Stimulated activated naive CD4-positive, alpha-beta T cell treated with Interleukin-2 at 50 U/mL for 16 hours (primary cell): ENCODE measurements at places on chromosomes 3 and 15.

DNA sequence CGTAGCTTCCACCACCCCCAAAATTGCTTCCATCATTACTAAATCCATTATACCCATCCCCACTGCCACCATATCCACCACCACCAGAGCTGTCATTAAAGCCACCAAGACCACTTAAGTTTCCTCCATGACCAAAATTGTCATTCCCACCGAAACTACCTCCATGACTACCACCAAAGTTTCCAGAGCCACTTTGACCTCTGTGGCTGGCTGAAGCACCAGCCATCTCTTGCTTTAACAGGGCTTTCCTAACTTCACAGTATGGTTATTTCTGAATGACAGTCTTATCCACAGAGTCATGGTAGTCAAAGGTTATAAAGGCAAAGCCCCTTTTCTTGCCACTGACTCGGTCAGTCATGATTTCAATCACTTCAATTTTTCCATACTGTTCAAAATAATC lies 24.3 kb upstream of the DENND4A start:
- no peak for DNase-seq

GRCh38 chr3:156418428-156418827 lies 136.5 kb downstream of the SSR3 start:
- DNase-seq = no peak

- DNase-seq = no peak
These were observed 4.1 kb upstream of the UTS2B start for GRCh38 chr3:191334346-191334893.

DNA sequence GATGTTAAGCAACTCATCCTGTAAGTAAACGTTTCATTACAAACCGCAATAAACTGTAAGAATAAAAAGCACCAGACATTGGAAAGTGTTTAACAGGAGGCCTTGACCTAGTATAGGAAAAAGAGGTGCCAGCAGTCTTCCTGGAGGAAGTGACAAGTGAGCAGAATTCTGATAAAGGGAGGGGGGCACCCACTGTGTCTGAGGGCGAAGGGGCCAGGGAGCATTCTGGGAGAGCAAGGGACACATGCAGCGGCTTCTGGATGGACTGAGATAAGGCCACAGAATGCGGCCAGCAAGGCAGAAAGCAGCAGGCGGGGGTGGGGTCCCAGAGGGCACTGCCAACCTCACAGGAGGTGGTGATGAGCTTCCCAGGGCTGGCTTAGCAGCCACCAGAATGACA lies 80.2 kb downstream of the MTHFS start:
- no peak for DNase-seq

DNA sequence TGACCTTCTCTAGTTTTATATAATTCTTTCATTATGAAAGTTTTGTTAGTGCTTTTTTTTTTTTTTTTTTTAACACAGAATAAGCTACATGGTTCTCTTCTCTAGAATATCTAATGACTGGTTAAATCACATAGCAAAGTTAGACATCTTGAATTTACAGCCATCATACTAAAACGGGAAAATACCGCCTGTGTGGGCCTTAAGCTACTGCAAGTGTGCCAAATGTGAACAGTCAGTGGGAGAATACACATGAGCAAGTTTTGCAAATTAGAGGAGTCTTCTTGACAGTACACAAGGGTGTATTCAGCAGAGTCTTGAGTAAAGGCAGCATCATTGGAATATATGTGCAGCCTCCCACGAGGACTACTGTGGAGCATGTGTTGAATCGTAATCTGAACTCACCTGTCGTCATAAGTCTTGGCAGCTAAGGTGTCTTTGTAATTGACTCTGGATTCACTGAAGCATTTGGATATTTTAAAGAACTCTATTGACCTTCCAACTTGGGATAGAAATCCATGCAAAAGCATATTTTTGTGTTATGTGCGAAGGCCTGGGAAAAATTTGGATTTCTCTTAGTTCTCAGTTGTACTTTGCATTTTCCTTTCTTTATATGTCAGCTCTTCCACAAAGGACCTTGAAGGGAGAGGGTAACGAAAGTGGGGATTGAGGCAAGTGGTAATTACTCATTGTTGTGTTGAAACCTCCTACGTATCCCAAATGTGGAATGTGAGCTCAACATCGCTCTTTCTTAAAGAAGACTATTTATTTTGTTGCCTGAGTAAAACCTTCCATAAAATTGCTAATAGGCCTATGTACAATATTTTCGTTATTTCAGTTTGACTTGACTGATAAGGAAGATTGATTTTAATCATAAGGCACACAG lies 117.4 kb downstream of the ATG7 start:
- no peak for DNase-seq

- DNase-seq = no peak
These were observed 41.1 kb downstream of the FILIP1L start for GRCh38 chr3:100073049-100073713.

- no peak for DNase-seq
These were observed 610.2 kb downstream of the TBL1XR1 start for GRCh38 chr3:176587089-176587488.

DNA sequence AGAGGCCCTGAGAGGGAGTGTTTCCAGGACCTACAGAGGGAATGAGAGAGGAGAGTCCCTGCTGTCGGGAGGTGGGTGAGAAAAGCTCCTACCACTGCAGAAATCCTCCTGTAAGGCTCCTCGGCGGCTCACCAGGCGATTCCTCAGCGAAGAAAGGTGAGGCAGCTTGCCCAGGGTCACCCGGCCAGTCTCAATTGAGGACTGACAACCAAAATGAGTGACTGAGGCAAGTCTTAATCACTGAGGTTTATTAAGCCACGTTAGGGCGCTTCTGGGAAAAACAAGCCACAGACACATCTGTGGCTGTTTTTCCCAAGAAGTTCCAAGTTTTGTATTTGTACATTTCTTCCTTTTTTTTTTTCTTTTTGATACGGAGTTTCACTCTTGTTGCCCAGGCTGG lies 48.5 kb downstream of the ZDHHC19 start:
- DNase-seq = no peak

DNA sequence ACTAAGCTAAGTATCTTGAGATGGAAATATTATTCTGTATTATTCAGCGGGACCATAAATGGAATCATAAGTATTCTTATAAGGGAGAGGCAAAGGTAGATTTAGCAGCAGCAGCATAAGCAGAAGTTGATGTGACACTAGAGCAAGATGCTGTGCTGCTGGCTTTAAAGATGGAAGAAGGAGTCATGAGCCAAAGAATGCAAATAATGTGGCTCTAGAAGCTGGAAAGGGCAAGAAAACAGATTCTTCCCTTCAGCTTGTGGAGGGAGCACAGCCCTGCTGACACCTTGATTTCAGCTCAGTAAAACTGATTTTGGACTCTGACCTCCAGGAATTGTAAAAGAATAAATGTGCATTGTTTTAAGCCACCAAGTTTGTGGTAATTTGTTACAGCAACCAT lies 144.2 kb upstream of the ANKRD28 start:
- no peak for DNase-seq

- DNase-seq = no peak
These were observed 178.6 kb upstream of the TRIM42 start for GRCh38 chr3:140499114-140499757.

- DNase-seq = no peak
These were observed 111.5 kb downstream of the TBL1XR1 start for GRCh38 chr3:177085794-177086193.
